Fibroblast of the aortic adventitia (primary cell): ENCODE measurements at places on chromosomes 12 and 14. TPM values are rescaled to one million over a fixed set of nuclear protein-coding genes. Genes with fewer than 3 reads are reported as not detected.

GRCh38 chr12:108948367-108948766 is 68.5 kb downstream of the DAO start:
- DNase-seq: no peak

The CFAP251 gene
- 2.3 and 8.8 TPM in 2 replicates for total RNA-seq

The TECPR2 gene
- total RNA-seq: 8.8 and 16.1 TPM in 2 replicates

- DNase-seq: no peak
These were observed 28.9 kb downstream of the PNMA1 start for GRCh38 chr14:73685328-73685727.

DNA sequence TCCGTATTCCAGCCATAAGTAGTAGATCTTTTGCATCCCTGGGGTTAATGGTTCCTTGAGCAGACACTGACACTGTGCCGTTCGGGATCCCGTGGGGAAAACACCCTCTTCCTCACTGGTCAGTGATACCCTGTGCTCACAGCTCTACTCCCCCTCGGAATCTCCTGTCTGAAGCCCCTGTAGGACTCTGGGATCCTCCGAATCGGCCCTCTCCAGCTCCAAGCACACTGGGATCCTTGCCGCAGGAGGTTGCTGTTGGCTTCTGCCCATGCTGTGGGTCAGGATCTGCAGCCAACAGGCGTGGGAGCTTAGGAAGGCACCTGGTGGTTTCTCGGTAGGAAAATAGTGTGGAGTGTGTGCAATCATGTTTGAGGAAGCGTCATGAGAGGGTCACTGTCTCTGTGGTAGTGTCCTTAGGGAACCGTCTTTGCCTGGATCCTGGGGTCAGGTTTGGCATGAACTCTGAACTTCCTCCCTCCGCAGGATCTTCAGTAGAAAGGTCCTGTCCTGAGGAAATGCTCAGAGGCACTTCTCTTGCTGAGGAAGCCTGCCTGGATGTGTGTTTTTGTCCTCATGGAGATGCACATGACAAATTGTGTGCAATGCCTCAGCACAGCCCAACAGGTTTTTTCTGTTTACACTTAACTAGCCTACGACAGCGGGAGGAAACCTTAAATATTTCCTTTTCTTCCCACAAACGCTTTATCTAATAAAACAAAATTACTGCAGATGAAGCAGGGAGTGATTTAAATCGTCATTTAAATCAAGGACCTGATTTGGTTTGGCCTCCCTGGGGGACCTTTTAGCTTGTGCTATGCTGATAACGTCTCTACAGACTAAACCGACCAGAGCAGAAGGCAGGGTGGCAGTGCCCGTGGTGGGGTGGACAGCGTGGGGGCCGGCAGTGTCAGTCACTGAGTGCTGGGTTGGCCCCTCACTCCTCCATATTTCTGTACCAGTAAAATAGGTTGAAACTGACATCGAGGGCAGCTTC is 18.7 kb downstream of the FBXL14 start:
- peak; percentile 66 for DNase-seq

- no peak for DNase-seq
These were observed 10.7 kb upstream of the AVIL start for GRCh38 chr12:57829025-57829777.

DNA sequence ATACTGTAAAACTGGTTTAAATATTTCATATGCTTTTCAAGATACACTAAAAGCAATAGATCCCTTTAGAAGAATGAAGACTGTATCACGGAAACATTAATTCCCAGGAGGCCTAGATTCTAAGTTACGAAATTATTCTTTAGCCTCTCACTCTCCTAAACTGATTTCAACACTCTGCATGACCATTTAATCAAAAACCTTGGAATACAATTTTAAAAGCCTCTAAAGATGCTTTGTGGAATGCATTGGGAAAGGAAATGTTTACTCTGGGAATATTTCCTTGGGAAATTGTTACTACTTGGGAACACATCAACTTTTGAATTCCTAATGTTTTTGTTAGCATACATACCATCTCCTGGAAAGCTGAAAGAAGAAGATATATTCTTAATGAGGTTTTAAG is 255.7 kb upstream of the FAR2 start:
- DNase-seq: peak; percentile 88

The GIT2 gene
- 23.6 and 50.8 TPM in 2 replicates for total RNA-seq

DNA sequence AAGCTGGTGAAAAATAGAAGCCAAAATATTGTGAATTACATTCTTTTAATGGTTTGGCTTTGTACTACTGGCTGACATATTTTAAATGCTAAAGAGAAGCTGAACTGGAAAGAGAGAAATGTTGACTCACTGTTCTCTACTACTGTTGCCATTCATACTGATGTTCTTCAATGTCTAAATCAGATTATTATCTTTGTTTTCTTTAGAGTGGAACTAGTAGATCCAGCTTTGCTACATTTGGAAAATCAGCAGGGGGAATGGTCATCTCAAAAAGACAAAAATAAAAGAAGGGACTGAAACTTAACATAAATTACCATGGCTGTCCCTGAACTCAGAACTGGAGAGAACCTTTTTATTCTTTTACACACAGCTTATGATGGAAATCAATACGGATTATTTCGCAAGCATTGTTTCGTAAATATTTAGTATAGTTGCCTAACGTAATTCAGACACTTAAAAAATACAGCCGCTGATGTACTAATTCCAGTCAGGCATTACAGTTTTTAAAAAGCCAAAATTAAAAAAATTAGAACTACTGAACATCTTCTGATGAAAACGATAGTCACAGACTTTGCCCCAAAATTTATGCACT is 76.3 kb upstream of the OTX2 start:
- no peak for DNase-seq

DNA sequence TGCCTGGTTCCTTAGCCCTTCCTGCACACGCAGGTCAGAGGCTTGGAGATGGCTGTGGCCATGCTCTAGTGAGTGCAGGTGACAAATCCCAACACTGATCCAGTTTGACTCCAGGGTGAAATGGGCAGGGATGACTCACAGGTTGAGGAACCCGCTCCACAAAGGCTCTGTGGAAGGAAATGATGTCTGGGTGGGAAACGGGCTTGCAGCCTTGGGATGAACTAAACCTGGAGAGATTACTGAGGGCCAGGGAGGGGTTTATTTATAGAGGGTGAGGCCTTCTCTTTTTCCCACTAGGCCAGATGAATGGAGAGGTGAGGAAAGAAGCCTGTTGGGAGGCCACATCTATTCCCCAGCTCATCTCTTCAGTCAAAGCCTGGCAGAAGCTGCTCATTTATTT is 29.3 kb upstream of the EMP1 start:
- DNase-seq: no peak

DNA sequence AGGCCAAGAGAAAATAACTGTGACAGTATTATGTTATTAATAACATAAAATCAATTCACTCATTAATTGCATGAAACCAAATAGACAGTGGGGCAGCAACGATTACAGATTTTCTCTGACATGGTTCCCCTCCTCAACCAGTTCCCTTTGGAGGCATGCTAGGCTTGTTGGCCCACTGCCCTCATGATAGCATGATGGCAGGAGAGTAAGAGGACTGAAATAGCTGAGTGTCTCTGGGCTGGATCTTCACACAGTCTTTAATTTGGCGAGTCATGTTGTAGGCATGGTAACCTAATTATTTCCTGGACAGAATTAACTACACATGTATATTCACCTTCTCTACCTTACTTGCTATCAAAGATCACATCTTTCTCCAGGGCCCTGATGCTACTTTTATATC is 266.2 kb upstream of the PELI2 start:
- no peak for DNase-seq

DNA sequence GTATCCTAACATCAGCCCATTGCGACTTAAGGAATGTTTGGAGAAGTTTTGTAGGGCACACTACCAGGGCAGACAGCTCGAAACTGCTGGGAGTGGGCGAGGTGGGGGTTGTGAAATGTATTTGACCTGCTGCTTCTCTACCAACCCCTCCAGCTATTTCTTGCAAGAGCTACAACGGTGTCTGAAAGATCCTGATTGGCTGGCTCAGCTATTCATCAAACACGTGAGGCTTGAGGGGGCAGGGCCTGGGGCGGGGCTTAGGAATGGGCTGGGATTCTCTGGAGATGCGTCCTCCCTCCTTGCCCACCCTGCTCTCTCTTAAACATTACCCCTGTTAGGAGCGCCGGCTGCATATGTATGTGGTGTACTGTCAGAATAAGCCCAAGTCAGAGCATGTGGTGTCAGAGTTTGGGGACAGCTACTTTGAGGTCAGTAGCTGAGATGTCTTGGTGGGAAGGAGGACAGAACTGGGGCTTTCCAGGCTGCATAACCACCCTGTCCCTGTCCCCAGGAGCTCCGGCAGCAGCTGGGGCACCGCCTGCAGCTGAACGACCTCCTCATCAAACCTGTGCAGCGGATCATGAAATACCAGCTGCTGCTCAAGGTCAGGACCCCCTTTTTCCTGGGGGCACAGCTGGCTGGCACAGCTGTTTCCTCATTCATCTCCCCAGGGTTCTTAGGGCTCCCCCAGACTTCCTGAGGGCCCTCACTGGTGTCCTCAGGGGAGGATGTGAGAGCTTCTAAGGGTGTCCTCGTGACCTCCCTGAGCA is 3.1 kb downstream of the ARHGEF25 start:
- peak; percentile 29 for DNase-seq

The REM2 gene
- 0.09 TPM in 1 of 2 replicates, not detected in the other for total RNA-seq

- peak; percentile 61 for DNase-seq
These were observed 4.2 kb downstream of the SH2B3 start for GRCh38 chr12:111409780-111410430.

- no peak for DNase-seq
These were observed 9.6 kb downstream of the ACADS start for GRCh38 chr12:120735181-120735580.
